ENCODE measurements at places on chromosomes 11 and 22. TPM values are rescaled to one million over a fixed set of nuclear protein-coding genes. Genes with fewer than 3 reads are reported as not detected.

DNA sequence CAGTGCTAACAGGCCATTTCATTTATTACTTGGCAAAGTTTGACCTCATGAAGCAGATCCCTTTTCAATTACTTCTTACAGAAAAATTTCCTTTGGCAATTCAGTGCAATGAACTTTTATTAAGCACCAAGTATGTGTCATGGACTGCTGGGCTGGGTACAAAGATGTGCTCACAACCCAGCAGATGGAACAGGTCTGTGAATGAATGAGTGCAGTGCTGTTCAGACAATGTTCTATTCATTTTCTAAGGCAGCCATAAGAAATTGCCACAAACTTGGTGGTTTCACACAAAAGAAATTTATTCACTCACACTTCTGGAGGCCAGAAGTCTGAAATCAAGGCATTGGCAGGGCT lies 428.5 kb downstream of the SOX6 start:
- DNase-seq, result no peak

- peak; percentile 30 for DNase-seq
Measured at GRCh38 chr11:41431784-41432183, 27.7 kb downstream of the LRRC4C start.

GRCh38 chr22:49083607-49084006 lies 744.1 kb downstream of the BRD1 start:
- no peak for DNase-seq

- DNase-seq, result no peak
Measured at GRCh38 chr22:35746248-35746647, 28.6 kb downstream of the APOL5 start.

GRCh38 chr11:11073996-11074395 lies 216.1 kb upstream of the ZBED5 start:
- DNase-seq, result no peak

DNA sequence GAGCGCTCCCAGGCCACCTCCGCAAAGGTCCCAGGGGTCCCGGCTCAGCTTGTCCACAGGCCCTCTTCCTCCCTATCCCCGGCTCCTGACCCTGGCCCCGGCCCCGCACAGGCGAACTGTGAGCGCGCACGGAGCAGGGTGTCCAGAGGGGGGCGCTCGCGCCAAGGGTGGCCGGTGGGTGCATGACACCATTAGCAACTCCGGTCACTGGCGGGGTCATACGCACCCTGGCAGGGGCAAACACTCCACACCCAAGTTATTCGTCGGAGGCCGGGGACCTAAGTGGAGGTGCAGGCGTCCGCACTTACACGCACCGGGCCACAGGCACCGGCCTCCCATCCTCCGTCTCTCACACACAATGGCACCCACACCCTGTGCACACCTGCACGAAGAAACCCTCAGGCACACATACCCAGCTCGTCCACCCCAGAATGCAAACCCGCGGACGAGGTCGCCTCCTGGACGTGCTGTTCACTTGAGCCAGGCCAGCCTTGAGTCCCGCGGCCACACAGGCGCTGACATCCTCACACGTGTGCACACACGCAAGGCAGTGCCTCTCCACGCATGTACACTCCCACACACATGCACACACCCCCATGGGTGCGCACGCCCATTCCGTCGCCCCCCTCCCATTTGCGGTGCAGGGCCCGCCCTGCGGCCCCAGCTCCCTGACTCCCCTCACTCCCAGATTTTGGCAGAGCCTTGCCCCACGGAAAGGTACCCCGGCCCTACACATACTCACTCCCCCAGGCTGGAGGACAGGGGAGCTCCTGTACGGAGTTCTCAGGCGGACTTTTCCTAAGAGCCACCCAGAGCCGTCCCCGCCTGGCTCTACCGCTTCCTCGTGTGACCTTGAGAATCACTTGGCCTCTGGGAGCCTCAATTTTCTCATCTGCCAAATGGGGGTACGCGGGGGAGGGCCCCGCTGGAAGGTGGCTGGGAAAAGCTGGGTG lies at the start of gene RASGRP2:
RASGRP2 (minus strand) TSS at position 552 of the 953 bp plus-strand sequence. CDS start 1,276 bp downstream, outside the sequence.
- DNase-seq, result no peak

GRCh38 chr11:45537614-45538013 lies 127.8 kb downstream of the CHST1 start:
- DNase-seq, result no peak

GRCh38 chr22:37060801-37061610 lies 9.5 kb downstream of the KCTD17 start:
- DNase-seq, result no peak

DNA sequence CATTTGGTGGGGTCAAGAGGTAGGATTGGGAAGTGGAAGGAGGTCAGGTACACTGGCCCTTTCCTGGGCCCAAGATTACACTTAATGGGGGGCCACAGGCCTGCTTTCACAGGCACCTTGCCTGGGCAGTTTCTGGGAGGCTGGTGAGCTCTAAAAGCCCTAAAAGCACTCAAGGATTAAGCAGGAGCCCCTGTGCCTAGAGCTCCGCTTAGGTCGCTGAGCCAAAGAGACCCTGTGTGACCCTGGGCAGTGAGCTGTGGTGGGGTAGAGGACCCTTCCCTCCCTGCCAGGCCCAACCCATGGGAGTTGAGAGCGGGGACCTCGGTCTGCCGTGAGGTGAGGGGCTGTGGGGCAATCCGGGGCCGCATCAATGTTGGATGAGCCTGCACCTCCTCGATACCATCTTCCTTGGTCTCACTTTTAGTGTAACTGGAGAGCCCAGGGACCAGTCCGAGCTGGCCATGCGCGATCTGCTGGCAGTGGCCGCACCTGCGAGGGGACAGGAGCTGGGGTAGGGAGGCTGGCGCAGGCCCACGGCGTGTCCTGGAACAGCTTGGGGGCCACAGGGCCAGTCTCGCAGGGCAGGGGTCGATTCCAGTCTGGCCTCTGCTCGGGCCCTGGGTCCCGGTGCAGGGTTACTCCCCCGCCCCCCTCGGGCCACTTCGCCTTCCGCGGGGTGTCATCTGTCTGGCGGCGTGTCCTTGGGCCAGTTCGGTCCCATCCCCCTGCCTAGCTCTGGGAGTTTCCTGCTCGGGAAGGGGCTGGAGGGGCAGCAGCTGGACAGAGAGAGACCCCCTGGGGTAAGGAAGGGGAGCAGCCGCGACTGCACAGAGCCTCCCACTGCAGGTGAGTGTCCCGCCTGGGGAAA lies 44.3 kb downstream of the EIF3F start:
- no peak for DNase-seq

DNA sequence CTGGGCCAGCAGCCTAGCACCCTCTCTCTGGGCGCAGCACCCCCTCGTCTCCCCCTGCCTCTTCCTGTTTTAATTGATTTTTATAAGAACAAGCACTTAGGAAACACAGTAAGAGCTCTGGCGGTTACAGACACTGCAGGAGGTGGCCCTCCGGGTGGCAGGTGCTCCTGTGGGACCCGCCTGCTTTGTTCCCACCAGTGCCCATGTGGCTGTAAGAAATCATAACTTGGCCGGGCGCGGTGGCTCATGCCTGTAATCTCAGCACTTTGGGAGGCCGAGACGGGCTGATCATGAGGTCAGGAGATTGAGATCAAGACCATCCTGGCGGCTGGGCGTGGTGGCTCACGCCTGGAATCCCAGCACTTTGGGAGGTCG lies 18.4 kb downstream of the TSPAN4 start:
- DNase-seq, result no peak

DNA sequence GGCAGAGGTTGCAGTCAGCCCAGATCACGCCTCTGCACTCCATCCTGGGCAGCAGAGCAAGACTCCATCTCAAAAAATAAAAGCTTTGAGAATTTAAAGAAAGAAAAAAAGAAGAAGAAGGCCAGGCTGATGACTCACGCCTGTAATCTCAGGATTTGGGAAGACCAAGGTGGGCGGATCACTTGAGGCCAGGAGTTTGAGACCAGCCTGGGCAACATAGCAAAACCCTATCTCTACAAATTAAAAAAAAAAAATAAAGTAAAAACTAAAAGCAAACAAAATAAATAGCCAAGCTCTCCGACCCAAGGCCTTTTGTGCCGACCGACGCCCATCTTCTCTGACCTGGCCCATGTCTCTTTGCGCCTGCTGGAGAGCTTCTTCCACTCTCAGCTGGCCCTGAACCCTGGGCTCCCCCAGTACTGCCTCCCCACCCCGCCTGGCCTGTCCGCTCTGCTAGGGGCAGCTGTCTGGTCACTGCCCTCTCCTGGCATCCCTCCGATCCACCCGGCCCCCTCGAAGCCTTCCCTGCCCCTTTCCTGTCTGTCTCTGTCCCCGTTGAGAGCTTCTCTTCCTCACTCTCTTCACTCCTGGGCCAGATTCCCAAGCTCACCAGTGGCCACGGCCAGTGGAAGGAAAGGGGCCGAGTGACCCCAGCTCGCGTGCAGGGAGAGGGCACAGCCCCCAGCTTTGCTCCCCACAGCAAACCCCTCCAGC lies 4.8 kb upstream of the LSP1 start:
- no peak for DNase-seq

DNA sequence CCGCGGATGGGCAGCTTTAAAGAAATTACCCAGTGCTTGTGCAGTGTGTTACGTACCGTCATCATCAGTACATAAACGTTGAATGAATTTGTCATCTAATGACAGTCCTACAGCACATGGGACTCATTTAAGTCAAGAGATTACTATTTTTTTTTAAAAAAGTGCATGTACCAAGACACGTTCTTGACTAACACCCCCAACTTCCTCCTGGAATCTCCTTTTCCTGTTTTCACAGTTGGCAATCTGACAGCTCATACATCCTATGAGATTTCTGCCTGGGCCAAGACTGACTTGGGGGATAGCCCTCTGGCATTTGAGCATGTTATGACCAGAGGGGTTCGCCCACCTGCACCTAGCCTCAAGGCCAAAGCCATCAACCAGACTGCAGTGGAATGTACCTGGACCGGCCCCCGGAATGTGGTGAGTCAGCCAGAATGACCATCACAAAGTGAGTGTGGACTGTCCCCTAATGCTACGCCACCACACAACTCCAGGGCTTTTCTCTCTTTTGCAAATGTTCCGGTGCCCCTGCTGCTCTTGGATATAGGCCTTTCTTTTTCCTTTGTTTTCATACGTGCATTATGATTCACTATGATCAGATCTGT lies 162.0 kb upstream of the SORL1-AS1 start:
- no peak for DNase-seq

GRCh38 chr22:19852177-19852781 lies 2.4 kb downstream of the GNB1L start:
- DNase-seq, result no peak

The CFAP300 gene
- total RNA-seq, result 8.3 TPM

The CCDC15 gene
- 4.3 TPM for total RNA-seq

The RBMXL2 gene
- total RNA-seq, result not detected

The INPP5J gene
- total RNA-seq, result 0.79 TPM
